ENCODE measurements at places on chromosomes 6 and 20.

DNA sequence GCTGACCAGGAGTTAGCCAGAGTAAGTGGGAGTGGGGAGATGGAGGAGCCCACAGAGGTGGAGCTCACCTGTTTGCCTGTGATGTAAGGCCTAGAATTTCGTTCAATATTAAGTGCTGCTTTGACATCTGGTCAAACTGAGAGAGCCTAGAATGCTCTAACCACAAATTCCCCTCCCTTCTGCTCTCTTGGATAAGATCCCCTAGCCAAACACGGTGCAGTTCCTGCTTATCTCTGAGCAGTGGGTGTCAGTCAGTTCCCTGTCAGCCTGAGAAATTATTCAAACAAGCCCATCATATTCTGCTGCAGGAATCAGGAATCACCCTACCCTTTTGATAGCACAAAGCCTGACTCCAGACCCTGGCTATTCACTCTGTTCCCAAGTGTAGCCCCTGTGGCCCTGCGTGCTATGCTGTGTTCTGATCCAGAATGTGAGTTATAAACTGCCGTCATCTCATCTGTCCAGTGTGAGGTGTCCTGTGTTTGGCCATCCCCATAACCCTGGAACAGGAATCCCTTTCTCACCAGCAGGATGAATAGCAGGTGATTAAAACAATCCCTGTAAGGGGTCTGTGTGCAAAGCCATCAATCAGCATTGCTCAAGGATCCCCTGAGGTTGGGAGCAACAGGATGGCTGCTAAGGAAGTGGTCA, 31.8 kb upstream of the ZNF133 start:
- DNase-seq: no peak

DNA sequence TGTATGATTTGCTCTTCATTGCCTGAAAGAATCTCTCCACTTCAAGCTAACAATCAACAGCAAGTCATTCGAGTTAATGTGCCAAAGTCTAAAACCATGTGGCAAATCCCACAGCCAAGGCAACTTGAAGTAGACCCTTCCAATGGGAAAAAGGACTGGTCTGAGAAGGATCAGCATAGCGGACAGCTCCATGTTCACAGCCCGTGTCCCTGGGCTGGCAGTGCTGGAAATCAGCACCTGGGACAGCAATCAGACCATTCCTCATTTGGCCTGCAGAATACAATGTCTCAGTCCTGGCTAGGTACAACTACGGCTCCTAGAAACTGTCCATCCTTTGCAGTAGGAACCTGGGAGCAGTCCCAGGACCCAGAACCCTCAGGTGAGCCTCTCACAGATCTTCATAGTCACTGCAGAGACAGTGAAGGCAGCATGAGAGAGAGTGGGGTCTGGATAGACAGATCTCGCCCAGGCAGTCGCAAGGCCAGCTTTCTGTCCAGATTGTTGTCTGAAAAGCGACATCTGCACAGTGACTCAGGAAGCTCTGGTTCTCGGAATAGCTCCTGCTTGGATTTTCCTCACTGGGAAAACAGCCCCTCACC, 1.1 kb downstream of the GJA10 start:
- DNase-seq: no peak

DNA sequence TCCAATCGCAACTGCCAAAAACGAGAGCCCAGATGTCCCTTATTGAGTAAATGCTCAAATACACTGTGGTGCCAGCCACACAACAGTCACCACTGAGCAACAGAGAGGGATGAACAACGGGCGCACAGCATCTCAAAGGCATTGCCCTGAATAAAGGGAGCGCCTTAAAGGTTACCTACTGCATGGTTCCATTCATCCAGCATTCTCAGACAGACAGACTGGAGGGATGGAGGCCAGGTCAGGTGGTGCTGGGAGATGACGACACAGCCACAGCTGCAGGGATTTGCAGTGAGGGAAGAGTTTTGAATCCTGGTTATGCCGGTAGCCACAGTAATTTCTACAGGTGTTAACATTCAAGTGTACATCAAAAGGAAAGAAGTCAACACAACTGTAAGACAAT, 615.5 kb upstream of the AGPAT4 start:
- no peak for DNase-seq

DNA sequence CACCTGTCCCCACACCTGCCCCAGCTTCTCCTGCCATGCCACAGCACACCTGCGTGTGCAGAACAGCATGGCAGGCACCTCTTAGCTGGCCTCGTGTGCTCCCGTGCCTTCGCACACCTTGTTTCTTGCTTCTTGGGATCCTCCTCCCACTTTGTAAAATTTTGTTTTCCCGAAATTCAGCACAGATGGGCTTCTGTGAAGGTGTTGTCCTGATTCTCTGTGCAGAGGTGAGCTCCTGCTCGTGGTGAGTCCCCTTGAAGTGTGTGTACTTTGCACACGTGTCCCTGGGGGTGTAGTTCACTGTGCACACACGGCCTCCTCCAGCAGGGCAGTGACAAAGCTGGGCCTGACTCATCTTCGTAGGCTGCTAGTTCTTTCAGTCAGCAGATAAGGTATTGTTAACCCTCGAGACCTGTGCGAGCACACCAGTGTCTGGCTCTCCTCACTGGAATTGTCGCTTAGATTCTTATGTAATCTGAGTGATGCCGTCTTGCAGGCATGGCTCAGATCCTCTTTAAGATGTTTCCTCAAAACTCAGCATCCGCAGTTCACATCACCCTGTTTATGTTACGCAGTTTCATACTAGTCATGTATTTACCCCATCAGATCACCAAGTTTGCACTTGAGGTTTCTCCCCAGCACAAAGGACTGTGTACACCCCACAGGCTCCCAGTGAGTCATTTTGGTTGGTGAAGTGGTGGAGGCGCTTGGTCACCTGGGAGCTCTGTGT, 77.7 kb downstream of the CDYL start:
- no peak for DNase-seq

DNA sequence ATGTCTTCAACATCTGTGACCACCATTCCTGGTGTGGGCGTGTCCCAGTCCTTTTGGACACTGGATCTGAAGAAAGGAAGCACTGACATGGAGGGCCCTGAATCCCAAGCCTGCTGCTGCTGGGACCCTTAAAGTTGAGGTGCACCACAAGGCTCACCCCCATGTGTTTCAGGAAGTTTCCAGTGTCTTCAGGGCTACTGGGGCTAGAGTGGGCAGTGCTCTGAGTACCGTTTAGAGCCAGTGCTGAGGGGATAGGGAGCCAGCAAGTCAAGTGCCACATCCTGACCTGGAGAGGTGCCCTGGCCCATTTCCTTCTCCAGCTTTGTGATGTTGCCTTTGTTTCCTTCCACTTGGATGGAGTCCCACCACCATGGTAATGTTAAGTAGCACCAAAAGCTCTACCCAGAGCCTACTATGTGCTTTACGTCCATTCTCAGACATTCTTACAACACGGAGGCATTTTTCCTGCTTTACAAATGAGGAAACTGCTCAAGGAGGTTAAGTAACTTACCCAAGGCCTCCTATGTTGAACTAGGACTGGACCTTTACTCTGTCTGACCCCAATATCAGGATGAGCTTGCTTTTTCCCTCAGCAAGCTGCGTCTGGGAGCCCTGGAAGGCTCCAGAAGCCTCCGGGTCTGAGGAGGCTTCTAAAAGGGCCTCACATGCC, 552 bp upstream of the DEF6 start:
- DNase-seq: no peak

DNA sequence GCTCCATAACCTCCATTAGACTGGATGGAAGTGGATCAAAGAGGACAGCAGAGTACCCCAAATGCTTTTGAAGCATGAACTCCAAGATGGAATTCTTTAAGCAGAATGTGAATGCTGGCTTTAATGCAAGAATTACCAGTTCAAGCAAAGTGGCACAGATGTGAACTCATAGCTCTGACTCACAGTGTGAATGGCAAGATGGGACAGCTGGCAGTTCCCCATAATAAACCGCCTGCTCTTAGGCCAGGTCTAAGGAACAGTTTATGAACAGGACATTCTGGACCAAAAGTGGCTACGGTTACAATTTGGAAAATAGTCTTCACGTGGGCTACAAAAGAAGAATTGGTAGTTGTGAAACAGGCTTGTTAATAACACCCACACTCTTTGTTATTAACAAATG, 76.5 kb downstream of the SPTLC3 start:
- DNase-seq: no peak
